ENCODE measurements at places on chromosomes 11 and 22. TPM values are rescaled to one million over a fixed set of nuclear protein-coding genes. Genes with fewer than 3 reads are reported as not detected.

SLC43A3 gene
- 18.3 TPM for total RNA-seq

DNA sequence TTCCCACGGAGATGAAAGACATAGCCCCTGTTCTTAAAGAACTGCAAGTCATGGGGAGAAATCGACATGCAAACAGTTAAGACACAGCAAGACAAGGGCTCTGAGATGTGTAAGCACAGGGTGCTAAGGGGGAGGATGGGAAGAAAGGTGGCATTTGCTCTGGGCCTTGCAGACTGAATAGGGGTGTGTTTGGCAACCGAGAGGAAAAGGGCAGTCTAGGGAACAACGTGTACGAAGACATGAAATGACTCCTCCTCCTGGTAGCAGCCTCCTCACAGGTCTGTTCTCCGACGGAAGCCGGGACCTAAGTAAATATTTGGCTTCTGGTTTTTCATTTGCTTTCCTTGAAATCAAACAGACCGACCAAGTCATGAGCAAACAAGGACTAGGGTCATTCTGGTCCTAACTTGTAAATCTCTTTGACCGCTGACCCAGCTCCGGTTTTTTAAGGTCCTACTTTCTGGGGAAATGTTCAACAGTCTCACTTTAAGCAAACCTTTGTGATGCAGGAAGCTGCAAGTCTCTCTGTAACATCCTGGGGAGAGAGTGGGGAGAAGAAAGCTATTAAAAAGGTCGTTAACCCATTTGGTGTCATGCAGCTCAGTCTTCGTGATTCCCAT, 19.7 kb downstream of the NNMT start:
- DNase-seq = no peak

- no peak for DNase-seq
These were observed 427.5 kb downstream of the METTL15 start for GRCh38 chr11:28535677-28536076.

- DNase-seq = no peak
These were observed 83.5 kb upstream of the FAT3 start for GRCh38 chr11:92141159-92141558.

POLR3H gene
- total RNA-seq = 7.8 TPM

DNA sequence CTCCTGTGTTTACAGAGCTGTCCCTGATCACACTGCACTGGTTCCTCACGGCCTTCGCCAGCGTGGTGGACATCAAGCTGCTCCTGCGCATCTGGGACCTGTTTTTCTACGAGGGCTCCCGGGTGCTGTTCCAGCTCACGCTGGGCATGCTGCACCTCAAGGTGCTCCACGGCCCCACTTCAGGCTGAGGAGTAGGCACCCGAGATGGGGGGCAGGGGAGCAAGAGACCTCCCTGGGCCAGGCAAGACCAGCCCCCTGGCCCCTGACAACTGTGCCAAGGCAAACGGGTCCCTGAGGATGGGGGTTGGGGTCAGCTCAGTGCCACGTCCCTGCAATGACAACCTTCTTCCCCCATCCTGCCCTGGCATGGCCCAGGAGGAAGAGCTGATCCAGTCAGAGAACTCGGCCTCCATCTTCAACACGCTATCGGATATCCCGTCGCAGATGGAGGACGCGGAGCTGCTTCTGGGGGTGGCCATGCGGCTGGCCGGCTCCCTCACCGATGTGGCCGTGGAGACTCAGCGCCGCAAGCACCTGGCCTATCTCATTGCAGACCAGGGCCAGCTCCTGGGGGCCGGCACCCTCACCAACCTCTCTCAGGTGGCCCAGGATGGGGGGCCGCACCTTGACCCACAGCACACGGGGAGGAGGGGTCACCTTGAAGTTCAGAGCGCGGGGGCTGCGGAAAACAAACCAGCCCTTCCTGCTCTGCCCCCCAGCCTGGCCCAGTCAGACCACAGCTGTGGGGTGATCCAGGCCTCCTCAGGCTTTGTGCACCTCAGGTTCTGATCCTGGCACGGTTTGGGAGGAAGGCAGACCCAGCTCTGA, 35.9 kb downstream of the SGSM3 start:
- DNase-seq = no peak

DNA sequence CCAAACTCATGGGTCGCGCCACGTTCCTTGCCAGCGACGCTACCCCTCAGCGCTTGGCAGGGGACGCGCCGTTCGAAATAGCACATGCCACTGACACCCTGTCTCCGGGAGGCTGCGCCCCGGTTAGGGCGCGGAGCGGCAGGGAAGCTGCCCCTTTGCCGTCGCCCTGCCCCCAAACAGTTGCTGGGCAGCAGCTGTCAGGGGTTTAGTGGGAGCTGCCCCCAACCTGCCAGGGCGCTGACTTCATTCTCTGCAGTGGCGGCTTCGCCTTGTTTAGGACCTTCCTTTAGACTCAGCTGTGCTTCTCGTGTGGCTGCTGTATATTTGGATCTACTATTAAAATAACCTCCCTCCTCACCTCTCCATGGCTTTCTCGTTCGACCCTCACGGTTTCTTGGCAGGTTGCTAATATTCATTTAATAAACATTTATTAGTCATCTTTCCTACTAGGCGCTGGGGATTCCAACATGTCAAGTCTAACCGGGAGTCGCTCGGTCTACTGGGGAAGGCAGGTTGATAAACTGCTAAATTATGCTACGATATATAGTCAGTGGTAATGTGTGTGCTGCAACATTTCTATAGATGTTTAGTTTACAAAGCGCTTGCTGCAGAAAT, 782 bp downstream of the TMEM109 start:
- DNase-seq = peak; percentile 25

RELA gene
- 22.6 TPM for total RNA-seq

DNA sequence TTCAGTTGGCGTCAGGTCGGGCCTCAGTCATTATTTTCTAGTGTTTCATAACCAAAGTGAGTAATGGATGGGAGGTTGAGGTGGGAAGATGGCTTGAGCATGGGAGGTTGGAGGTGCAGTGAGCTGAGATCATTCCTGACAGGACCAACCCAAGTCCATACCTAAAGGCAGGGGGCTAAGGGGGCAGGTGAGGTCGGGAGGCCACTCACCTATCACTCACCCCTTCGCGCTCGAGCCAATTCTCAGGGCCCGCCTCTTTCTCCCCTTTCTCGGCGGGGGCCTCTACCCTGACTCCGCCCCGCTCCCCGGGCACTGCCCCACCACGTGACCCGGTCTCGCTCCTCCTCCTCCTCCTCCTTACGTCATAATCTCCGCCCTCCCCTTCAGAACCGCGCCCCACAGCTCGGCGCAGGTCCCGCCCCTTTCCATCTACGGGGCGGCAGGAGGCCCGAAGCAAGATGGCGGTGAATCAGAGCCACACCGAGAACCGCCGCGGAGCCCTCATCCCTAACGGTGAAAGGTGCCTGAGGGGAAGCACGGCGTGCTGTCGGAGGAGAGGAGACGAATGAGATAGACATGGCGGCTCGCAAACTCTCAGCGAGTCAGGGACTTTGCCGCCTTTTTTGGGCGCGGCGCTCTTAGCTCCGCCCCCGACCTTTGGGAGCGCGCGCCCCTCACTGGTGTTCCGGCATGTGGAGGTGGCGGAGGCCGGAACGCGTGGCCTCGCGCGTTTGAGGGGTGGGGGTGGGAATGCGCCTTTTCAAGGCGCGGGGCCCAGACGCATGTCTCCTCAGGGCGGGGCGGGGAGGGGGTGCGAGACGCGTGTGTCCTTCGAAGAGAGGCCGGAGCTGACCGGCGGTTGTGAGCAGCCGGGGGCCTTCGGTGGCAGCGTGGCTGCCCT, at the start of gene WBP2NL:
Gene WBP2NL (plus strand): TSS at position 428 of the 901 bp plus-strand sequence. CDS start 31 bp downstream, at position 459.
- DNase-seq = peak; percentile 40
